ENCODE measurements at places on chromosomes 1 and 21.

DNA sequence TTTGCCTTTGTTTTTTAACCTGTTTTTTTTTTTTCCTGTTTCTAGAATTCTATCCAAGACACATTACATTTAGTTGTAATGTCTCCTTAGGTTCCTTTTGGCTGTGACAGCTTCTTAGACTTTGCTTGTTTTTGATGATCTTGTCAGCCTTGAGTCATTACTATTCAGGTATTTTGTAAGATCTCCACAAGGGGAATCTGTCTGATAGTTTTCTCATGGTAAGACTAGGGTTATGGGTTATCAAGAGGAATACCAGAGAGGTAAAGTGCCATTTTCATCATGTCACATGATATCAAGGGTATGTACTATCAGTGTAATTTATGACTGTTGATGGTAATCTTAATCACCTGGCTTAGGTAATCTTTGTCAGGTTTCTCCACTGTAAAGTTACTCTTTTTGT, 99.1 kb upstream of the GFI1 start:
- no peak for DNase-seq

DNA sequence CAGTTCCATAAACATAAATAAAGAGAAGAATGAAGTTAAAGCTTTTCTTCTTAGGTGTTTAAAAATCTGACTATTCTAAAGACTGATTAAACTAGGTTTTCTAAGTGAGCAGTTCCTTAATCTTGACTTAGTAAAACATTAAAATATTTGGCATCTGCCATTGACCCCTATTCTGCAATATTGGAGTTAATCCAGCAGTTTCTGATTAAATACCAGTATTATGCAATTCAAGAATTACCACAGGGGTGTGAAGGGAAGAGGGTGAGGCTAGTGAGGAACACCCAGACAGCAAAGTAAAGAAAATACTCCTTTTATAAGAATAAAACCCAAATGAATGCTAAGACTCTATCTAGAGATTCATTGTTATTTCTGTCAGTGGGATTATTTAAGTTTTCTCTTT, 40.9 kb downstream of the CLIC4 start:
- no peak for DNase-seq

DNA sequence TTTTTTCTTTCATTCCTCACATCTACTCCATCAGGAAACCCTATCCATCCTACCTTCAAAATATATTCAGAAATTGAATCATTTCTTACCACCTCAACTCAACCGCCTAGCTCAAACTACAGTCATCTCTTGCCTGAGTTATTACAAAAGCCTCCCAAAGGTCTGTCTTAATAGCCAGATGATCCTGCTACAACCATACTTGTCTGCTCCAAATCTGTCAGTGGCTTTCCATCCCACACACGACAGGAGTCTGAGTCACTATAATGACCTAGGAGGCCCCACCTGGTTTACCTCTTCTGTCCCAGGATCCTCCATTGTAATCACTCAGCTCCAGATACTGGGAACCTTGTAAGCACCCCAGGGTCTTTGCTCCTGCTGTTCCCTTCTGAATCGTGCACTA, 37.1 kb upstream of the IL12RB2 start:
- DNase-seq: no peak

- no peak for DNase-seq
Observed at GRCh38 chr1:43651902-43652301, 2.0 kb downstream of the KDM4A start.

DNA sequence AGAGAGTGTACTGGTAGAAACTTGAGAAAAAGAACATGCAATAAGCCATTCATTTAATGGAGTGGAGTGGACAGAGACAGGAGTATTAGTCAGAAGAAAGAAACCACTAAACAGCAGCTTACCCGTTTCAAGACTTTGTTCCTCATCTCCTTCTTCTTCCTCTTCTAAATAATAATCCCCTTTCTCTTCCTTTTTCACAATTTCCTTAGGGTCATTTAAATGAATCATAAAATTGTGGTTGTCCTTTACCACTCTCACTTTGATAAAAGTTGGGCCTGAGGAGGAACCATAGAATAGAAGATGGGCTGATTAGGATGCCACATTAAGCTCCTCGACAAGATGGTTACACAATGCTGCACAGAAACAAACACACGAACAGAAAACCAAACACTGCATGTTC, 109.6 kb downstream of the WDR3 start:
- no peak for DNase-seq

DNA sequence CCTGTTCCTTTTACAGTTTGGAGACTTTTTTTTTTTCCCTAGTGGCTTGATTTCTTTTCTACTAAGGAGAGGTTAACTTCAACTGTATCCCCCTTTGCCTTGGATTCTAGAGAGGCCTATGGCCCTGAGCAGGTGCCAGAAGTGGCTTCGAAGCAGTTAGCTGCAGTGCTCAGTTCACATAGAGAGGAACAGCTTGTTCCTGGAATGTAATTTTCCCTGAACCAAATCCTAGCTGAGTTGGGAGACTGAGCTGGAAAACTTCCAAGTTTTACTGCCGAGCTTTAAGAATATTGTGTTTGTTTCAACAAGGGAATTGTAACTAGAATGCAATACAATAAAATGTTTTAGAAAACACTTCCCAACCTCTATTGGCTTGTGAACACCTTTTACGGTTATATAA, 17.5 kb downstream of the RD3 start:
- no peak for DNase-seq

GRCh38 chr21:43971201-43971991, 40.7 kb upstream of the TRAPPC10 start:
- no peak for DNase-seq

- no peak for DNase-seq
Observed at GRCh38 chr1:82086739-82087138, 286.0 kb downstream of the ADGRL2 start.

- DNase-seq: no peak
Observed at GRCh38 chr1:232844791-232845190, 39.6 kb downstream of the MAP10 start.

DNA sequence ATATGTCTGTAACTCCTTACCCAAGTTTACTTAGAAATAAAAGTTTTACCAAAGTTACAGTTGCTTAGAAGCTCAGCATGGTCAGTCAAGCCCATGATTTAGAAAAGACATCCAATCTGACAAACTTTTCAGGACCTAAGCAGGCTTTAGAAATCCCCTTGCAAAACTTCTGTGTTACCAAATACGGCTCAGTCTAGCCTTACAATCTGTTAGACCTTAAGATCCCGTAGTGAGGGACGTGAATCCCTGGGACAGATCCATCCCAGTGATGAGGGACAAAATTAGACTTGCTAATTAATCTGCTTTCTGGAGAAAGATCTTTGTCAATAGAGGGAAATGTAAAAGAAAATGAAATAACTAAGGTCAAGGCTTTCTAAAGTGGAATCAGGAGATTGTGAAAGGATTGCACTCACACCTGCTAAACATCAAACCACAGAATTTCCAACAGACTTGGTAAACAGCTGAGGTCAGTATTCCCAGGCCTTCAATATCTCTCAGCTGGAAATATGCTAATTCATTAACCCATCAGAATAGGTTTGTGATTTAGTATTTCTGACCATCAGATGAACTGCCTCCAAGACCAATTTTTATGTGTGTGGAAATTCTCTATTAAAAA, 375.3 kb downstream of the DUSP10 start:
- DNase-seq: no peak

- no peak for DNase-seq
Observed at GRCh38 chr1:30461640-30462039, 261.7 kb downstream of the MATN1 start.

DNA sequence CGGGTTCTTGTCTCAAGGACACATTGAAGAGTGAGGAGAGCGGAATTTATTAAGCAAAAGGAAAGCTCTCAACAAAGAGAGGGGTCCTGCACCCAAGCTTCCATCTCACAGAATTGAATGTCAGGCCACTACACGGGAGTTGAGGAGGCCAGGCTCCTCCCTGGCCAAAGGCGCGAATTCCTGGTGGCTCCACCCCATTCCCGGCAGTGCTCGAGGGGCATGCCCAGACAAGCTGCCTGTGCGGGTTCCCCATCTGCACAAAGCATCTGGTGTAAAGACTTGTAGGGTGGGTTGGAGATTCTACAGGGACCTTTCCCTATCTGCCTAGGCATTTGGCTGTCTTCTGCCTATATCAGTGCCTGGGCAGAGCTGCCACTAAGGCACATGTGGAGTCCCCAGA, 648.5 kb upstream of the PKN2 start:
- no peak for DNase-seq

GRCh38 chr1:151504759-151505158, 6.4 kb upstream of the CGN start:
- DNase-seq: no peak

DNA sequence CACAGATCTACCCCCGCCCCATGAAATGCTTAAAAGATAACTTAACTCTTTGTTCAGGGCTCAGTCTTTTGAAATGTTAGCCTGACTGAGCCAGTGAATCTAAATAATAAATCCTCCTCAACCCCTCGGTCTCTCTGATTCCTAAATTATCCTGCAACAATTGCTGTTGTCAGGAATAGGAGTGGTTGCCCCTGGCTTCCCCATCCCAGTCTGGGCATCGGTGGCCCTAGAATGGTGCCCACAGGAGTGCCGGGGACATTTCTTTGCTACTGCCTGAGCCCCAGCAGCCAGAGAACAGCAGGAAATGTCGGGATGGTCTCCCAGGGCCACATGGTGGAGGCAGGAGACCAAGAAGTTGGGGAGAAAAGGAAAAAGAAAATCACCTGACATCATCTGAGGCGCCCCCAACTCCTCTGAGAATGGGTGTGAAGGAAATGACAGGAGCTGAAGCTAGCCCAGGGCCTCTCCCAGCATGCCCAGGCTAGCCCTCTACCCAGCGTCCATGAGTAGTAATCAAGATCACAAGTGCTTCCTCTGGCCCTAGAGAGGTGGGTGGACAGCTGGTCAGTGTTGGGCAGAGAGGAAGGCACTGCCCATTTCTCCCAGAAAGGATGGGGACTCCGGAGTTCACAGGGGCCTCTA, 1.6 kb downstream of the PADI4 start:
- DNase-seq: no peak

DNA sequence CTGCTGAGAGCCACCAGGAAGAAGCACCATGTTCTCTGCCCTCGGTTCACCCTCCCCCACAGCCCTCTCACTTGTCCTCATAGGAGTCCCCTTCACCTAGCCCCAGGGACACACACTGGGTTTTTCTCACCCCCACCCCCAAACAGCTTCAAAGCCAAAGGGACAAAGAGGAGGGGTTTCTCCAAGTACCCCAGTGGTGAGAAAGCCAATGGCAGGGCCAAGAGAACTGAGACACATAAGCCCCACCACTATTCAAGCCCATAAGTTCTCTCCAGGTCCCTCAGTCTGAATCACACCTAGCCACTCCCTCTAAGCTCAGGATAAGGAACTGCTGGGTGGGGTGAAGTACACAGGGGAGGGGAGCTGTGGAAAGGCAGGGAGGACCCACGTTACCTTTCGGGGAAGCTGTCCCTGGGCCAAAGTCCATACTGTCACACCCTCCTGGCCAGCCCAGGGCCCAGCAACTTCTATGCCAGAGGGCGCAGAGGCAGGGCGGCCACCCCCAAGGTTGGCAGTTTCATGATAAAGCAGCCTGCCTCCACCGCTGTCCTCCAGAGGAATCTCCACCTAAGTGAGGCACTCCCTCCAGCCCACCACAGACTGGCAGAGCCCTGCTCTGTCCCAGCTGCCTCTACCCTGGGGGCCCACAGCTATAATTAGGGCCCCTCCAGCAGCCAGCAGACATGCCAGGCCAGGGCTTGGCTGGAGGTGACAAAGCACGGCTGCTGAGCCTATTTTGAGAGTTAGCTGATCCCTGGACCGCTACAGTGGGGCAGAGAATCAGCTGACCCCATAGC, 39.0 kb upstream of the PPP1R15B start:
- DNase-seq: no peak

Measured in NCI-H1417 (cell line).